ENCODE measurements at places on chromosomes 2 and 18.

- DNase-seq = no peak
Observed at GRCh38 chr2:99726691-99727090, 236.9 kb upstream of the REV1 start.

- DNase-seq = no peak
Observed at GRCh38 chr18:10100941-10101701, 187.3 kb downstream of the VAPA start.

DNA sequence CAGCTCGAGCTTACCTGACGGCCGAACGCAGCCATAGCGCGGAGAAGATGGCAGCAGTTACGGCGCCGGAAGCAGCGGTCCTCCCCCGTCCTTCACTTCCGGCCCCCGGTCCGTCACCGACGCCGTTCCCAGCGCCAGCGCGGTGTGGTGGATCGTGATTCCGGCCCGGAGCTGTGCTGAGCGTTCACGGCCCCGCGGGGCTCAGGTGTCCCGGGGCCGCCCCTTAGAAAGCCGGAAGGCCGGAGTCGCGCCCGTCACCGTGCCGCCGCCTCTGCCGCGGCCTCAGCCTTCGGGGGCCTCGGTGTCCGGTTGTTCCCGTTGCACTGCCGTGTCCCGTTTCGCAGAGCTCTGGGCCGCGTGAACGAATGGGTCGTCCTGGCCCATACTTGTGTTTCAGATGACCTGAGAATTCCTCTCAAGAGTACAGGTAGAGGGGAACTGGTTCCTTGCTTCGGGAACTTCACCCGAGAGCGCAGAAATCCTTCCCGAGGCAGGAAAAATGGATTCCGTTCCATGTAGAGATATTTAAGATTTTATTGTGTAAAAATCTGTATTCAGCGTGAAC, at the start of gene MTERF4:
TSS of gene MTERF4 (minus strand) at position 49 of the 565 bp plus-strand sequence. CDS start at position 35, 14 bp downstream.
- DNase-seq = peak; percentile 72

GRCh38 chr2:213420828-213421385, 136.6 kb downstream of the SPAG16 start:
- no peak for DNase-seq

- DNase-seq = no peak
Observed at GRCh38 chr2:232731470-232731869, 34.3 kb downstream of the GIGYF2 start.
